ENCODE measurements at places on chromosomes 3 and 15.
A peak's percentile ranks its signal among the peaks of the same experiment; 100 is the strongest.

DNA sequence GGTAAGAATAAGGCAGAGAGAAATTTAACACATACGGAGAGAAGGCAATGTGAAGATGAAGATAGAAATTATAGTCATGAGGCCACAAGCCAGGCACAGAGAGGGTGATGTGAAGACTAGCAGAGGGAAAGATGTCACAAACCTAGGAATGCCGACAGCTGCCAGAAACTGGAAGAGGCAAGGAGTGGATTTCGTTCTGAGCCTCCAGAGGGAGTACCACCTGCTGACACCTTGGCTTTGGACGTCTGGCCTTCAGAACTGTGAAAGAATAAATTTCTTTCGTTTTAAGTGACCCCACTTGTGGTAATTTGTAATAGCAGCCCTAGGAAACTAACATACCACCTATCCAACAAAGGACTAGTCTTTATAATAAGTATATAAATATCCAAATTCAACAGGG, 5.0 kb upstream of the SGO1 start:
- DNase-seq, result peak; percentile 52
- H3K4me3 ChIP-seq, result no peak overlapping the region
- no peaks in the 10 kb centered on the region for H3K36me3 ChIP-seq
- no peaks in the 10 kb centered on the region for H3K27me3 ChIP-seq

DNA sequence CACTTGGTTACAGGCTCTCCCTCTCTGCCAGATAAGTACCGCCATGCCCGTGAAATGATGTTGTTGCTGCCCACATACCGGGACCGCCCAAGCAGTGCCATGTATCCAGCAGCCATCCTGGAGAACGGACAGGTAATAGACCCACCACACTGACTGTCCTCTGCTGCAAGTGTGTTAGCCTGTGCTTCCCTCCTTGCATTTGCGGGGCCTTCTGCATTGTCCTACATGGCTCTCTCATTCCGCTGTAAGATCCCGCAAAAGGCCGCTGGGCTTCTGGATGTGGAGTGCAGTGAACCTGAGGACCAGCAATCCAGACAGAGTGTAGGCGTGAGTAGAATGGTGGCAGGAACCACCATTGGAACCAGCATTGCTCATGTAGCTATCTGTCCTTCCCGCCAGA, 10.6 kb upstream of the MANF start:
- no peak for DNase-seq
- no peak overlapping the region for H3K4me3 ChIP-seq
- no peaks in the 10 kb centered on the region for H3K36me3 ChIP-seq
- no peak overlapping the region for H3K27ac ChIP-seq
- H3K4me1 ChIP-seq, result no peaks in the 10 kb centered on the region
- no peaks in the 10 kb centered on the region for H3K27me3 ChIP-seq

- no peaks in the 10 kb centered on the region for H3K27me3 ChIP-seq
- H3K4me1 ChIP-seq, result peaks cover 39% of the 10 kb centered on the region
- H3K4me3 ChIP-seq, result peak overlapping the region; percentile 72
- no peak for DNase-seq
- no peak overlapping the region for H3K27ac ChIP-seq
Measured at GRCh38 chr3:111864821-111865656, 6.0 kb downstream of the PHLDB2 start.

GRCh38 chr15:90062973-90063769, 39.1 kb downstream of the IDH2 start:
- DNase-seq, result peak; percentile 71
- peak overlapping the region; percentile 60 for H3K27ac ChIP-seq
- H3K4me3 ChIP-seq, result no peak overlapping the region
- H3K36me3 ChIP-seq, result peaks cover 2% of the 10 kb centered on the region
- no peaks in the 10 kb centered on the region for H3K27me3 ChIP-seq
- peaks cover 16% of the 10 kb centered on the region for H3K4me1 ChIP-seq

GRCh38 chr3:32848215-32848614, 30.4 kb downstream of the TRIM71 start:
- H3K4me1 ChIP-seq, result peaks cover 50% of the 10 kb centered on the region
- peak overlapping the region; percentile 50 for H3K4me3 ChIP-seq
- H3K27ac ChIP-seq, result no peak overlapping the region
- no peaks in the 10 kb centered on the region for H3K27me3 ChIP-seq

GRCh38 chr15:47673232-47673761, 44.0 kb upstream of the SEMA6D start:
- no peaks in the 10 kb centered on the region for H3K36me3 ChIP-seq
- peaks cover 24% of the 10 kb centered on the region for H3K27me3 ChIP-seq
- H3K4me1 ChIP-seq, result peaks cover 23% of the 10 kb centered on the region
- peak overlapping the region; percentile 48 for H3K4me3 ChIP-seq
- peak; percentile 61 for DNase-seq

DNA sequence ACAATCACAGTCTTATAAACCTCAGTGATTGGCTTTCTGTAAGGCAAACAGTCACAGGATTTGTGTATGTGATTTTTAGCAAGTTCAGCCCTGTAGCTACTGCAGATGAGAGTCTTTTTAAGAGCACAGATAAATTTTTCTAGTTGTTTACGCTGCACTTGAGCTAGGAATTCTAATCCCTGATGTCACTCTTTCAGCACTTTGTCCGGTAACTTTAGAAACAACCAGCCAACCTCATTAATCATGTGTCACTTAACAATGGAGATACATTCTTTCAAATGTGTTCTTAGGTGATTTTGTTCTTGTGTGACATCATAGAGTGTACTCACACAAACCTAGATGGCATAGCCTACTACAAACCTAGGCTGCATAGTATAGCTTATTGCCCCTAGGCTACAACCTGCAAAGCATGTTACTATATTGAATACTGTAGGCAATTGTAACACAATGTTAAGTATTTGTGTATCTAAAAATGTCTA, 36.8 kb upstream of the GOLGA6L2 start:
- H3K27me3 ChIP-seq, result no peaks in the 10 kb centered on the region
- H3K36me3 ChIP-seq, result no peaks in the 10 kb centered on the region
- H3K4me1 ChIP-seq, result no peaks in the 10 kb centered on the region
- H3K4me3 ChIP-seq, result no peak overlapping the region
- DNase-seq, result no peak
- peak overlapping the region; percentile 36 for H3K27ac ChIP-seq

DNA sequence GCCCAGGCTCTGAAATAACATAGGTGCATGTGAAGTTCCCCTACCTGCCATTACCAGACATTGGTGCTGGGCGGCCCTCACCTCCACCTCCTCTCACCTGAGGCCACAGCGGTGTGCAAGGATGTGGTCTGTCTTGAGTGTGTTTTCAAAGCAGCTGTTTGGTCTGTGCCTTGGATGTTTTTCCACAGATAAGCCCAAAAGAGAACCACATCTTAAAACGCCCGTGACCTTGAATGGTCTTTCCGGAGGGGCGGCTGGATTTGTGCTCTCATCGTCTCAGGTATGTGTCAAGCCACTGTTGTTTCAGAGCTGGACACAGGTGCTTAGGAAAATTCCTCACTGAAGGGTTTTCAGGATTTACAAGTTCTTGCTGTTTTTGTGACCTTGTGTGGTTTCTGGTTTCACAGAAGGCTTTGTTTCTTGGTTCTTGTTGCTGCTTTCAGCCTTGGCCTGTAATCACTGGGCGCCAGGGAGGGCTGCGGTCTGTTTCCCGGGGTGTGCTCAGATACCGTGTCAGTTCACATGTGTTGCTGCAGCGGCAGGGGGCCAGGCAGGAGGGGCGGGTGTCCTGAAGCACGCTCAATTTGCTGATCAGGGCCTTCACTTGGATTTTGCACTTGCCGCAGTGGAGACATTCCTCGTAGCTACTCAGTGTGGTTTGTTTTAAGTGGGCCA, 128.4 kb downstream of the IGF1R start:
- H3K27me3 ChIP-seq, result no peaks in the 10 kb centered on the region
- H3K27ac ChIP-seq, result peak overlapping the region; percentile 19
- H3K4me1 ChIP-seq, result peaks cover 38% of the 10 kb centered on the region
- H3K4me3 ChIP-seq, result no peak overlapping the region

GRCh38 chr3:26712211-26713026, 89.8 kb downstream of the LRRC3B start:
- no peaks in the 10 kb centered on the region for H3K36me3 ChIP-seq
- H3K27ac ChIP-seq, result no peak overlapping the region
- peak; percentile 61 for DNase-seq
- no peaks in the 10 kb centered on the region for H3K4me1 ChIP-seq

DNA sequence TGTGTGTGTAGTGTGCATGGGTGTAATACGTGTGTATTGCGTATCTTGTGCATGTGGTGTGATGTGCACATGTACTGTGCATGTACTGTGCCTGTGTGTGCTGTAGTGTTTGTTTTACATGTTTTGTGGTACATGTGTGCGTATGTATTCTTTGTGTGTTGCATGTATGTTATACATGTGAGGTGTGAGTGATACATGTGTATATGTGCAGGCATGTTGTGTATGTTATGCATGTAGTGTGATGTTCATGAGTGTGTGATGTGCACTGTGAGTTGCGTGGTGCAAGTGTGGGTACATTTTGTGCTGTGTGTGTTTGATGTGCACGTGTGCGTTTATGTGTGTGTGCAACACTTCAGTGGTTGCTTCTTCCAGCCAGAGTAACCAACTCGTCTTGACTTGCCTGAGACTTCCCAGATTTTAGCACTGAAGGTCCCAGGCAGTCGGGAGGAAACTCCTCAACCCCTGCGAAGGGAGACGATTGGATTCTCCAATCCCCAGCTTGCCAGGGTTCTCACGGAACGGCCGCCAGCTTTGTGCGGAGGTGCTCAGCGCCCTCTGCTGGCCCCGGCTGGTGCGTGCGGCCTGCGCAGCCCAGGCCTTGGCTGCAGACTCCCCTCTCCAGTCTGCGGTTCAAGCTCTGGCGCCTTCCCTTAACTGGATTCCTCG, 3.6 kb downstream of the GALNT15 start:
- H3K27ac ChIP-seq, result no peak overlapping the region
- H3K4me1 ChIP-seq, result no peaks in the 10 kb centered on the region
- H3K4me3 ChIP-seq, result no peak overlapping the region
- peaks cover 12% of the 10 kb centered on the region for H3K27me3 ChIP-seq

DNA sequence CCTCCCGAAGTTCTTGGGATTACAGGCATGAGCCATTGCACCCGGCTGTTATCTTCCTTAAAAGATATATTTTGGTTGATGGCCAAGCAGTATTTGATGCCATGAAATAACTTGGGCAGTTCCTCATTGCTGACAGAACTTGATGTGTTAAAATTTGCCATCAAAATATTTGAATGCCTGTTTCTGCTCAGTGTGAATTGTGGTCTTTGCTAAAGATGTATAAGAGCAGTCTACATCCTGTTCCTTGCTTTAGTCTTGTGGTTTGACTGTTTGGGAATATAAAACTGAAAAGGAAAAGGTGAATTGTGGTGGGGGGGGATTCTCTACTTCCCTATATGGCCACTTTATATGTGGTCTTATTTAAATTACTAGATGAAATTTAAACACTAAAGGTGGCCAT, 14.0 kb downstream of the TRIM71 start:
- peaks cover 10% of the 10 kb centered on the region for H3K36me3 ChIP-seq
- H3K4me1 ChIP-seq, result peaks cover 13% of the 10 kb centered on the region
- DNase-seq, result no peak
- H3K4me3 ChIP-seq, result no peak overlapping the region
- H3K27ac ChIP-seq, result no peak overlapping the region
- no peaks in the 10 kb centered on the region for H3K27me3 ChIP-seq

DNA sequence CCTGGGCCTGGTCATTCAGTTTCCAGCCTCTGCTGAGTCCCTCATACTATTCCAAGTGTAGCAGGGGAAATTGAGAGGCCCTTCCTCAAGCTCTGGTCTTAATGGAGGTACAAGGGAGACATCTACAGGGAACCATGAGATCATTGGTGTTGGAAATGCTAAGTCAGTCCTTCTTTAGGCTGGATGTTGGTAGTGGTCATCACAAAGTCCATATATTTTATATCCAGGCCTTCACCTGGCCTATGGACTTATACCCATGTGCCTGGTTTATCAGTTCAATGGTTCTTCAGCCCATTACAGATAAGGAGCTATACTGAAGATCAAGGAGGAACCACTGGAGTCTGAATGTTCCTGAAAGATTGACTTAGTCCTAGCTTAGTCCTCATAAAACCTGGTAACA, 135.0 kb downstream of the STAG1 start:
- H3K36me3 ChIP-seq, result peaks cover 11% of the 10 kb centered on the region
- no peak for DNase-seq
- H3K4me1 ChIP-seq, result no peaks in the 10 kb centered on the region

DNA sequence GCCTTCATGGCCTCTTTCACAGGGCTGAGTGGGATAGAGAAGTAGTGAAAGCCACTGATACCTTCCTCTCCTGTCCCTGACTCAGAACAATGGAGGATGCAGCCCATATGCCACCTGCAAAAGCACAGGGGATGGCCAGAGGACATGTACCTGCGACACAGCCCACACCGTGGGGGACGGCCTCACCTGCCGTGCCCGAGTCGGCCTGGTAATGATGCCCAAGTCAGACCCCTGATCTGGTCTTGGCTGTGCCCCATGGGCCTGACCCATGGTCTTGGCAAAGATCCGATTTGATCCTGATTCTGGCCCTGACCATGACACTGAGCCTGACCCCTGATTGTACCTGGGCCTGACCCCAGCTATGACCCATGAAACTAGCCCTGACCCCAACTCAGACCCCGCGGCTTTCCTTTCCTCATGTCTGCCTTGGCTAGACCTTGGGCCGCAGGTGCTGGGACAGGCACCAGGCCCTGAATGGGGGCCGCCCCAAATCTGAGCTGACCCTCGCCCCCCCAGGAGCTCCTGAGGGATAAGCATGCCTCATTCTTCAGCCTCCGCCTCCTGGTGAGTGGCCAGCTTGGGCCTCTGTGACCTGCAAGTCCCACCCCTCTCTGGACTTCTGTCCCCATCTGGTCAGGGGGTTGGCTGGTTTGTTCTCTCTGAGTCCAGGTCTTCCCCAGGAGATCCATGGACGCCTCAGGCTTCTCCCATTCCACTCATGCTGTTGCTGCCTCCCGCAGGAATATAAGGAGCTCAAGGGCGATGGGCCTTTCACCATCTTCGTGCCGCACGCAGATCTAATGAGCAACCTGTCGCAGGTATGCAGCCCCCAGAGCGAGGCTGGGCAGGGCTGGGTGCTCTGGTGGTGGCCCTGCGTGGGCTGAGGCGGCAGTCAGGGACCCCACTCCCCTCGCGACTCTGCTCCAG, 15.6 kb downstream of the NT5DC2 start:
- no peak overlapping the region for H3K27ac ChIP-seq
- H3K36me3 ChIP-seq, result no peaks in the 10 kb centered on the region
- no peak for DNase-seq
- H3K4me3 ChIP-seq, result no peak overlapping the region
- H3K27me3 ChIP-seq, result no peaks in the 10 kb centered on the region

Data from endodermal cell (in vitro differentiated cells).